Activated CD4-positive, CD25-positive, alpha-beta regulatory T cell treated with anti-CD3 and anti-CD28 coated beads, Interleukin-2, amount 50 U/mL, for 72 hours (primary cell): ENCODE measurements at places on chromosomes 7 and 10.

DNA sequence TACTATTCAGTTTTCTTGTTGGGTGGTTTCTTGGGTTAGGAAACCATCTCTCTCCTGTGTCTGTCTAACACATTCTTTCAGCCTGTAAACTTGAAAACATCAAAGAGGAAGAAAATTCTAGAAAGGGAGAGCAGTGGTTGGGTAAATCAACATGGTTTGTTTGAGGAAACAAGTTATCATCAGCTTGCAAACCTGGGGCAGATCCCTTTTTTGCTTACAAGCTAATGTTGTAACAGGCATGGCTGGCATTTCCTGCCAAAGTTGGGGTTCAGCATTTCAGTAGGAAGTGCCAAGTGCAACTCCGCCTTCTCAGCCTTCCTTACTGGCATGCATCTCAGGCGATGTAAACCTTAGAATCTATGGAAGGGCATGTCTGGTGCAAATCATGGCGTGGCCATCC is 112.6 kb downstream of the EEPD1 start:
- DNase-seq, result no peak

DNA sequence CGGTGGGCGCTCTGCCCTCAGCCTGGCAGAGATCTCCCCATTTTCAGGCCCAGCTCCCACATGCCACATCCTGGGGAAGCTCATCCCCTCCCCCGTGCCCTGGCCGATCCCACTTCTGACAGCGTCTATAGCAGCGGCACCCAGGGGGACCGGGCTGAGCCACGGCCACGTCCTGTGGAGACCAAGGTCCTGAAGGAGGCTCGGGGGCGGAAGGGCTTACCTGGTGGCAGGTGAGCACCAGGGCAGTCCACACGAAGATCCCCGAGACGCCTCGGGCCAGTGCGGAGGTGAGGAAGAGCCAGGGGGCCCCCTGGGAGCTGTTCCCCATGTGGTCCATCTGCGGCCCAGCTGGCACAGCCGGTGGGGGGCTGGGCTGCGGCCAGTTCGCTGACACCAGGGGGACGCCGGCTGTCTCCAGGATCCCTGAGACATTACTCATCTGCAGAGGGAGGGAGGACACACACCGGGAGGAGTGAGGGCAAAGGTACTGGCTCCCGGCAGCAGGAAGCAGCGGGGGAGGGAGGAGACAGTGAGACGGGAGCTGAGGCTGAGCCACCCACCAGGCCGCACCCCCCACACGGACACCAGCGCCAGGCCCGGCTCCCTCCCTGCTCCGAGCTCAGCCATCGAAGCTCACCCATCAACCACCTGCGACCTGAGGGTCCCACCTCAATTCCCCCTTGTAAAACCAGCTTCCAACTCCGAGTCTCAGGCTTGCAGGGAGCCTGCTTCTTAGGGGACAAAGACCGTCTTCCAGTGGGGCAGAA is 776 bp downstream of the TMEM184A start:
- no peak for DNase-seq

- DNase-seq, result no peak
These were observed 358.4 kb downstream of the KCNMA1 start for GRCh38 chr10:77279207-77279606.

- DNase-seq, result no peak
These were observed 269 bp downstream of the CALD1 start for GRCh38 chr7:134779741-134780065.

- DNase-seq, result no peak
These were observed 186.1 kb downstream of the MLLT10 start for GRCh38 chr10:21720090-21720489.

- DNase-seq, result no peak
These were observed 25.0 kb downstream of the ZPBP start for GRCh38 chr7:50068026-50068425.

GRCh38 chr10:129372172-129372571 is 94.9 kb upstream of the MGMT start:
- DNase-seq, result no peak
